ENCODE measurements at places on chromosomes 1 and 21.

- no peak for DNase-seq
These were observed 237.0 kb downstream of the GPATCH2 start for GRCh38 chr1:217393896-217394295.

- DNase-seq: no peak
These were observed 11.4 kb upstream of the KCNA2 start for GRCh38 chr1:110617589-110617988.

- DNase-seq: no peak
These were observed 33.8 kb upstream of the DISC1 start for GRCh38 chr1:231592809-231593208.

DNA sequence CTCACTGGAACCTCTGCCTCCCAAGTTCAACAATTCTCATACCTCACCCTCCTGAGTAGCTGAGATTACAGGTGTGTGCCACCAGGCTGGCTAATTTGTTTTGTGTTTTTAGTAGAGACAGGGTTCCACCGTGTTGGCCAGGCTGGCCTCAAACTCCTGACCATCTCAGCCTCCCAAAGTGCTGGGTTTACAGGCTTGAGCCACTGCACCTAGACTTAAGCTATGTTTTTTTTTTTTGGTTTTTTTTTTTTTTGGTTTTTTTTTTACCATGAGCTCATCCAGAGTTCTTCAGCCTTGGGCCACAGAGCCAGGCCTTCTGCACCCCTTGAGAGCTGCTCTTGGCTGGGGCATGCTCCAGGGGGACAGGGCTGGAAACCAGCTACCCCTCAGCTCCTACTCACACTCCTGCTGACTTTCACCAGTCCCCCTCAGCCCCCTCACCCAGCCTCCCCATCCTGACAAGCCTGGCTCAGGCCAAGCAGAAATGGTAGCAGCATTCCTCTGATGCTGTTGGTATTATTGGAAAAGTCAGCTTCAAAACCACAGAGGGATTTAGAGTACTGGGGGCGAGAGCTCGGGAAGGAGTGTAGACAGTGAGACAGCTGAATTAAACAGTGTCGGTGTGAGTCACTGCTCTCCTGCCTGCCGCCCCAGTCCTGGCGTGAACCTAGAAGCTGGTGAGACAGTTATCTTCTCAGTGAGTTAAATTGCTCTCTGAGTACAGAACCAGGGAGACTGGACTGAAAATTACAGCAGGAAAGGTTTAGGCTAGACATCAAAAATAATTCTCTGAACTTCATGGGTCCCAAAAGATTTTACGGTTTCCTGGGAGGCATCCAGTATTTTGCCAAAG lies 63.7 kb downstream of the NAV1 start:
- DNase-seq: no peak

DNA sequence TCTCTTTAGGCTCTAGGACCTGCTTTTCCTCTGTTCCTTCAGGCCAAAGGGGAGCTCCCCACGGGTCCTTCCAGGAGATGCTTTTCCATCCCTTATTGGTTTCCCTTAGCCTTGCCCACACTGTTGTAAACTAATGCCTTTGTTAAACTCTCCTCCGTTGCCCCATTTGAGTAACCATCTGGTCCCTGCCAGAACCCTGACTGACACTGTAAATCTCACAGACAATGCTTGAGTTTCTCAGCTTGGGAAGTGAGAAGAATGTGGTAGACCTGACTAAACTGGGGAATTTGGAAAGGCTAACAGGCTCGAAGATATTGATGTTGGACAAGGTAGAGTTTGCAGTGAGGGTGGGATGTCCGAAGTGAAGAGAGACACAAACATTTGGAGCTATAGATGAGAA lies 11.4 kb downstream of the AKNAD1 start:
- DNase-seq: no peak

DNA sequence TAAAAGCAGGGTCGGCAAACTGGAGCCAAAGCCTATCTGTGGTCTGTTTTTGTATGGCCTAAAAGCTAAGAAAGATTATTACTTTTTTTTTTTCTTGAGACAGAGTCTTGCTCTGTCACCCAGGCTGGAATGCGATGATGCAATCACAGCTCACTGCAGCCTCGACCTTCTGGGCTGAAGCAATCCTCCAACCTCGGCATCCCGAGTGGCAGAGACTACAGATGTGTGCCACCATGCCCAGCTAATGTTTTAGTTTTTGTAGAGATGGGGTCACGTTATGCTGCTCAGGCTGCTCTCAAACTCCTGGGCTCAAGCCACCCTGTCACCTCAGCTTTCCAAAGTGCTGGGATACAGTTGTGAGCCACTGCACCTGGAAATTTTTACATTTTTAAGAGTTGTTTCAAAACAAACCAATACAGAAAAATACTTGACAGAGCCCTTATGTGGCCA lies 6.5 kb upstream of the GLRX2 start:
- DNase-seq: no peak

DNA sequence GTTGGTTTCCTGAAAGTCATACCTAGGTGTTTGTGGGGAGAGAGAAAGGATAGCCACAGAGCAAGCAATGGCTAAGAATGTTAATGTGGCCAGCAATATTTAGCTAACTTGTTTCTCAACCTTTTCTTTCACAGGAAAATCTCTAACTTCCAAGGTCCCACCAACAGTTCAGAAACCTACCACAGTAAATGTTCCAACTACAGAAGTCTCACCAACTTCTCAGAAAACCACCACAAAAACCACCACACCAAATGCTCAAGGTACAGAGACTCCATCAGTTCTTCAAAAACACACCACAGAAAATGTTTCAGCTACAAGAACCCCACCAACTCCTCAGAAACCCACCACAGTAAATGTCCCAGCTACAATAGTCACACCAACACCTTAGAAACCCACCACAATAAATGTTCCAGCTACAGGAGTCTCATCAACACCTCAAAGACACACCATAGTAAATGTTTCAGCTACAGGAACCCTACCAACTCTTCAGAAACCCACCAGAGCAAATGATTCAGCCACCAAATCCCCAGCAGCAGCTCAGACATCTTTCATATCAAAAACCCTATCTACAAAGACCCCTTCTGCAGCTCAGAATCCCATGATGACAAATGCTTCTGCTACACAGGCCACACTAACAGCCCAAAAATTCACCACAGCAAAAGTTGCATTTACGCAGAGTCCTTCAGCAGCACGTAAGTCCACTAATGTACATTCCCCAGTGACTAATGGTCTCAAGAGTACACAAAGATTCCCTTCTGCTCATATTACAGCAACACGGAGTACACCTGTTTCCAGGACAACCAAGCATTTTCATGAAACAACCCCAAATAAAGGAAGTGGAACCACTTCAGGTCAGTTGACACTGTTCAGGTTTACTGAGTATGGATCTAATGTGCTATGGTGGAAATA lies 15.3 kb downstream of the CD55 start:
- peak; percentile 32 for DNase-seq

GRCh38 chr1:108816049-108816893 lies 40.6 kb downstream of the AKNAD1 start:
- no peak for DNase-seq

- DNase-seq: no peak
These were observed 55.1 kb downstream of the RBM11 start for GRCh38 chr21:14271053-14271452.

DNA sequence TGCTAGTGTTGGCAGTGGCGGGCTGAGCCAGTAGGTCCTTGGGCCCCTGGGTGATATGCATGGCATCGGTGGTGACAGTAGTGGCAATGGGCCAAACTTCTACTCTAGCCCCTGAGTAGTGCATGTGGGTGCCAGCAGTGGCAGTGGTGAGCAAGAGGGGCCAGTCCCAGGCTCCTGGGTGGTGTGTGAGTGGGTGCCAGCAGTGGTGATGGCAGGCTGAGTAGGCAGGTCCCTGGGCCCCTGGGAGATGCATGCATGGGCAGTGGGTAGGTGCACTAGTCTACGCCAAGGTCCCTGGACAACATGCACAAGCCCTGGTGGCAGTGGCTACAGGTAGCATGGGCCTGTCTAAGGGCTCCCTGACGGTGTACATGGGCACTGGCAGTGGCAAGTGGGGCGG lies 24.6 kb upstream of the TTC22 start:
- DNase-seq: no peak

GRCh38 chr1:159941591-159942560 lies 3.5 kb downstream of the IGSF9 start:
- no peak for DNase-seq

DNA sequence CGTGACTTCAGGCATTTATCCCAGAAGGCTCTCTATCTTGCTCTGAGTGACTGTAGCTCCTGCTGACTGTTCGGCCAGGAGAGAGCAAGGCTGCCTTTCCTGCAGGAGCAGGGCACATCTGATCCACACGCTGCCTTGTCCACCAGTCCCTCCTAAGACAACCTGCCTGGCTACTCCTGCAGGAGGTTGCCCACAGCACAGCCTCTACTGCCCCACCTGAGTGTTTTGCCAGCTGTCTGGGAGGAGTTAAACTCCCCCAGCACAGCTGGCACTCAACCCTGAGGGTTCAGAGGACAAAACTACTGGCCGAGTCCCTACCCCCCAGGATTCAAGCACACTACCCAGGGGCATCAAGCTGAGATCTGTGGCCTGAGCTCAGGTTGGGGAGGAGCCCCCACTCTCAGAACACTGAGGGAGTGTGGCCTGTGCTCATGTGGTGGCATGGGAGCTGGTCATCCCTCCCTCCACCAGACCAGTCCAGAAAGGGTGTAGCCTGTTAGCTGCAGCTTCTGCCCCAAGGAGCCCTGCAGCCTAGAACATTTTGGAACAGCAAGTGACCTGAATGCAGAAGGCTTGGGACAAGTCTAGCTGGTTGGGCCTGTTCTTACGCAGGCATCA lies 237.3 kb downstream of the SLC44A5 start:
- DNase-seq: no peak

DNA sequence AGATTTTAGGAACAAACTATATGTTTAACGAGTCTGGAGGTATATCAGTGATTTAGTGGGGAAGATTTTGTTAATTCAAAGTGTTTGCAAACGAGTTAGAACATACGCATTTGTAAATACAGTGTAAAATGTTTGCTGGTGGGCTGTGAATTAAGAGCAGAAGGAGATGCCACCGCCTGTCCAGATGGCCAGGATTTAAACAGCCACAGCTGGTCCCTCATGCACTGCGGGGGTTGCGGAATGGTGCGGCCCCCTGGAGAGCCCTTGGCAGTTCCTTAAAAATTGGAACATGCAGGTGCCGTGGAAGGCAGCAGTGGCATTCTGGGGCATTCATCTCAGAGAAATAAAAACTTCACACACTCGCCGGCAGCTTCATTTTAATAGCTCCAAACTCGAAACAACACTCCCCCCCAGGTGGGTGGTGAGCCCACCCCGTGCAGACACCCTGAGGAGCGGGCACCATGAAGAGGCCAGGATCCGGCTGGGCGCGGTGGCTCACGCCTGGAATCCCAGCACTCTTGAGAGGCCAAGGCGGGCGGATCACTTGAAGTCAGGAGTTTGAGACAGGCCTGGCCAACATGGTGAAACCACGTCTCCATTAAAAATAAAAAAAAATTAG lies 3.5 kb upstream of the C1orf159 start:
- no peak for DNase-seq

GRCh38 chr1:27879374-27880082 lies 7.2 kb downstream of the THEMIS2 start:
- no peak for DNase-seq

- DNase-seq: no peak
These were observed 42.4 kb downstream of the PTPRC start for GRCh38 chr1:198681252-198681651.

GRCh38 chr21:25234857-25235801 lies 372.2 kb downstream of the MRPL39 start:
- no peak for DNase-seq

- DNase-seq: no peak
These were observed 10.6 kb upstream of the RUNX1 start for GRCh38 chr21:35059742-35060141.

GRCh38 chr1:242008826-242009495 lies 10.1 kb upstream of the MAP1LC3C start:
- no peak for DNase-seq

DNA sequence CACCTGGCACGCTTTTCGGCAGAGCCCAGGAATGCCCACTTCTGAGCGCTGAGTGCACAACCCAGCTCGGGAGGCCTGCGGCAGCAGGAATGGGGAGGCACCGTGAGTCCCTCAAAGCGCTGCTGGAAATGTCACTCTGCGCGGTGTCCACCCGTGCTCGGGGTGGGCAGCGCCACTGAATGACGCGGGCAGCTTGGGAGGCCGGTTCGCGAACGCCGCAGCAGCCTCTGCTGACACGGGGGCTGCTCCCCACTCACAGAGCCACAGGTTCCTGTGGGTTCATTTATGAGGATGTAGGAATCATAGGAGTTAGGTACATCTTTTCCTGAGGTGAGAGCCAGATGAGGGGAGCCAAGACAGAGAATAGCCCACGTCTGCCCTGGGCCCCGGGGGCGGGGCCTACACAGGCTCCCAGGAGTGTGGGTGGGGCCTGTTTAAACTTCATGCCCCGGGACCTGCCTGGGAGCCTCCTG lies 146.7 kb upstream of the COL6A1 start:
- no peak for DNase-seq

- peak; percentile 25 for DNase-seq
These were observed at the start of gene FNBP1L for GRCh38 chr1:93447481-93448291. Gene FNBP1L (plus strand): TSS chr1:93448118. CDS start chr1:93448282, 164 bp downstream.

GRCh38 chr1:71843012-71843411 lies 439.3 kb downstream of the NEGR1 start:
- DNase-seq: no peak

GRCh38 chr1:246667773-246668172 lies 56.4 kb upstream of the SCCPDH start:
- DNase-seq: no peak

GRCh38 chr1:175124861-175125260 lies 57.2 kb downstream of the TNN start:
- DNase-seq: no peak

- no peak for DNase-seq
These were observed 31.1 kb downstream of the AK4 start for GRCh38 chr1:65179148-65179547.

DNA sequence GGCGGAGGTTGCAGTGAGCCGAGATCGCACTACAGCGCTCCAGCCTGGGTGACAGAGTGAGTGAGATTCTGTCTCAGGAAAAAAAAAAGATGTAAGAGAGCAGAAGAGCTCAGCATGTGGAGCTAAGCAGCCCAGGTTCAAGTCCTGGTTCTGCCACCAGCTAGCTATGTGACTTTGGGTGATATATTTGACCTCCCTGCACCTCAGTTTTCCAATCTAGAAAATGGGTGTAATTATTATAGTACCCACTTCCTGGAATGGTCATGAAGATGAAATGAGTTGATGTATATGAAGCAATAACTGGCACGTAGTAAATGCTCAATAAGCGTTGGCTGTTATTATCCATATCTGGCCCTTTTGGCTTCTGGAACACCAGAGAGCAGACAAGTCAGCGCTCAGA lies 38.2 kb downstream of the CAMK2N1 start:
- no peak for DNase-seq

All from effector memory CD8-positive, alpha-beta T cell (primary cell).